ENCODE measurements at places on chromosomes 7 and 10. TPM values are rescaled to one million over a fixed set of nuclear protein-coding genes. Genes with fewer than 3 reads are reported as not detected.

DNA sequence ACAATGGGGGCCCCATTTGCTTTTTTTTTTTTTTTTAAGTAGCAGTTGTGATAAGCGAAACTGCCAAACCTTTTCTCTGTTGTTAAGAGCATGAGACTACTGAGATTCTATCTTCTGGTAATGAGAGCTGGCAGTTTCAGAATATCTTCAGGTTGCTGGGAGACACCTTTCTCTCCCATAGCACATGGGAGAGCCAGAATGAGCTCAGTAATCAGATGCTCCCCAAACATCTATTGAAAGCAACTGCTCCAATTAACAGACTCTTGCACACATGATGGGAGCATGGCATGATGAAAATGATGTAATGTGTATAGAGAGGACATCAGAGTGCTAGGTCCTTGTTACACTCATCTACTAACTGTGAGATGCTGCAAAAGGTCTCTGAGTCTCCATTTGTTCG is 18.8 kb downstream of the MYO3A start:
- DNase-seq: no peak

GRCh38 chr7:144641389-144642044 is 194.3 kb downstream of the TPK1 start:
- no peak for DNase-seq

- no peak for DNase-seq
Observed at GRCh38 chr10:55163388-55163979, 362.5 kb upstream of the PCDH15 start.

DNA sequence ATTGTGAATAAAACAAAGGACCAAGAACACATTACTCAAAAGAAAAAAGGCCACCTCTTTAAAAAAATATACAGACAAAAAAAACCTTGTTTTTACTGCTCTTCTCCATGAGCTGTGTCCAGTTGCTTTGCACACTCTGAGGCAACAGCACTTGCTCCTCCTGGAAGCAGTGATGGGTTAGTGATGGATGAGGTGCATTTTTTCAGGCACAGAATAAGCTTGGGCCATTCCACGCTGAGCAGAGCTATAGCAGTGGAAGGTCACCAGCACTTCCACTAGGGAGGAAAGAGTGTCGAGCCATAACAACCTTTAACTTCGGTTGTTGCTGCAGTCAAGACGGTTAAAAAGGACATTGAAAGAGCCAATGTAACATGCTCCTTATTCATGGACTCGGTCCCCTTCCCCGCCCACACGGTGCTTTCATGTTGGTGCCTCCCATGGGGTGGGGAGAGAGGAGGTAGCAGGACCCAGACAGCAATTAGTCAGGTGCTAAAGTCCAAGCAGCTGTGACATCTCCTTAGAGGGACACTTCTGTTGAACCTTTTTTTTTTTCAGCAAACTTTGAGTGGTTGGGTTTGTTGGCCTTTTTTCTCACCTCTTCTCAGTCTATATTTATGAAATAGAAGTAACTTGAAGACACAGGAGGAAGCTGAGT is 136.5 kb upstream of the ADARB2 start:
- no peak for DNase-seq

- DNase-seq: no peak
Observed at GRCh38 chr7:94482796-94483195, 26.8 kb upstream of the CASD1 start.

DNA sequence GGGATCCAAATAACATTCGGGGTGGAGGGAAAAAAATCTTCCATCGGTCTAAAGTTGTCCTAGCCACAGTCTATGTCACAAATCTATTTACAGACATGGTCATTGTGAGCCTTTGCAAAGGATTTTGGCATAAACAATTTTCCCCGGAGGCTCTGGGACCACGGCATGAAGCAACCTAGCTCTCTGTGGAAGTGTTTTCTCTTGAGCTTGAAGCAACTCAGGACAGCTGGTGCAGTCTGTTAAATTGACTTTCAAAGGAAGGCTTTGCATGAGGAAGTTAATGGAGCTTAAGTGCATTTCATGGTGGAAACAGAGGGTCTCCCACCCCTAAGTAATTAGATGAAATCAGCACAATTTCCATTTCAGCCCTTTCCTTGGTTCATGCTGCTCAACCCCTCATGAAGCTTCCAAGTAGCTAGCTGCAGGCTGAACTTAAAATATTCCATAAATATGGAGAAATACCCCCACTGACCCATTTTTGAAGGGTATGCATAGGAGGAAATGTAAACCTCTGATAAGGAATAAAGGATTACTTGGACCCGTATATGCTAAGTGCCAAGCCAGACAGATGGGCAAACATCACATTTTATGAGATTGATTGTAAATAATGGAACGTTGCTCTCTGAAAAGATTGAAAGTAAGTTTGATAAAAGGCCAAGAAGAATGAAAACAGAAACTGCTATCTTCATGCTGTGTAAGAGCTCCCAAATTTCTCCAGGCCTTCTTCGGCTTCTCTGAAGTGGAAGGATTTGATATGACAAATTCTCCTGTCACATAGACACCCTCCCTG is 39.9 kb downstream of the CCDC3 start:
- DNase-seq: no peak

DNA sequence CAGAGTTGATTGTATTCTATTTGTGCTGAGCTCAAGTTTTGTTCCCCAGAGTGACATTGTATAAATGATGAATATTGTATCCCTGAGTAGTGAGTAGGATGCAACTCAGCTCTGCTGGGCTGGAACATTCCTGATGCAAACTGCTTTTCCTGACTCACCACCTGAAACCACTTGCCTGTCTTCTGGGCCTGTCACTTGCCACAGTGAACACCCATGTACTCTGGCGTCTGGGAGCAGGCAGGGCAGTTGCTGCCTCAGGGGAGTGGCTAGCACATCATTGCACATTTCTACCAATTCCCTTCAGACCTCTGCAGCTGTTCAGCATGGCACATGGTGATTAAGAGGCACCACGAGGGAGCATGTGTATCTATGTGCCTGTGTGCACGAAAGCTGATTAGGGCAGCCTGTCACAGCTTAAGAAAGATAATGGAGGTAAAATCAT is 157.3 kb downstream of the SND1 start:
- DNase-seq: no peak

GRCh38 chr10:47029181-47030009 is 118.2 kb downstream of the PTPN20 start:
- DNase-seq: no peak

GRCh38 chr10:88833723-88834122 is 17.9 kb downstream of the ANKRD22 start:
- DNase-seq: no peak

GRCh38 chr7:70701477-70701876 is 430.5 kb upstream of the GALNT17 start:
- DNase-seq: no peak

DNA sequence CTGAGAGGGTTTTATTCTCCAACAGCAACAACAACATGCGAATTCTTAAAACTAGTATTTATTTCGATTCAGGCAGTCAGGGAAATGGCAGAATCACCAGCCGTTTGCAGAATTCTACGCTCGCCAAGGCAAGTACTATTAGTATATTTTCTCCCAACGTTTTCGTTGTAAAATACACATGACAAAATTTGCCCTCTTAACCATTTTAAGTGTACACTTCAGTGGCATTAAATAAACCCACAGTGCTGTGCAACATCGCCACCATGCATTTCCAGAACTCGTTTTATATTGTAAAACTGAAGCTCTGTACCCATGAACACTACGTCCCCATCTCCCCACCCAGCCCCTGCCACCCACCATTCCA is 10.8 kb downstream of the EN2 start:
- DNase-seq: no peak

DNA sequence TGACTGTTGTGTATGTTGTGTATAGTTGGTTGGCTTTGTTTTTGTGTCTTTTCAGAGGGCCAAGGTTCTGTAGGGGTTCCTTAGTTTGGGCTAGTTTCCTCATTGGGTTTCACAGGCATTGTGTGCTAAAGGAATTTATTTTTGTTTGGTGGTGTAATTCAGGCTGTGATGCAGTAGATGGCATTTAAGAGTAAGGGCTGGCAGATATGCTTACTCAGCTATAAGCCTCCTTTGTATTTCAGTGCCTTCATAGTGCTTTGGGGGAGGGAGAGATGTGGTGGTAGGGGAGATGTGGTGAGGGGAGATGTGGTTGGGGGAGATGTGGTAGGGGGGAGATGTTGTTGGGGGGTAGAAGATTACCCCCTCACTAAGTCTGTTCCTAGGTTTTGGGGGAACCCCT is 91.7 kb downstream of the SLC25A40 start:
- DNase-seq: no peak

DNA sequence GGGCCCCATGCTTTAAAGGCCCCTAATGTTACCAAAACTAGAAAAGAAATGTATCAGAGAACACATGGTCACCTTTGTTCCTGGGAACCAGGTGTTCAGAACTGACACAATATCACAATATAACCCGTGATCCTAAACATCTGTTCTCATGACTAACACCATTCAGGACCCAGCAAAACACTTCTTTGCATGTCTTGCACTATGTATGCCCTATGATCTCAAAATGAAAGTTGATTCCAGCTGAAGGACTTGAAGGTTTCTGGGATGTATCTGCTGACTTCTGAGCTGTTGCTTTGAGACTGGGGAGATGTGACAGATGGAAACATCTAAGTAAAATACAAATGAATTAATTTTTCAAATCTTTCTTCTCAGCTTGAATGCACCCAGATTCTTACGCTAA is 37.5 kb upstream of the PIK3CG start:
- no peak for DNase-seq

DNA sequence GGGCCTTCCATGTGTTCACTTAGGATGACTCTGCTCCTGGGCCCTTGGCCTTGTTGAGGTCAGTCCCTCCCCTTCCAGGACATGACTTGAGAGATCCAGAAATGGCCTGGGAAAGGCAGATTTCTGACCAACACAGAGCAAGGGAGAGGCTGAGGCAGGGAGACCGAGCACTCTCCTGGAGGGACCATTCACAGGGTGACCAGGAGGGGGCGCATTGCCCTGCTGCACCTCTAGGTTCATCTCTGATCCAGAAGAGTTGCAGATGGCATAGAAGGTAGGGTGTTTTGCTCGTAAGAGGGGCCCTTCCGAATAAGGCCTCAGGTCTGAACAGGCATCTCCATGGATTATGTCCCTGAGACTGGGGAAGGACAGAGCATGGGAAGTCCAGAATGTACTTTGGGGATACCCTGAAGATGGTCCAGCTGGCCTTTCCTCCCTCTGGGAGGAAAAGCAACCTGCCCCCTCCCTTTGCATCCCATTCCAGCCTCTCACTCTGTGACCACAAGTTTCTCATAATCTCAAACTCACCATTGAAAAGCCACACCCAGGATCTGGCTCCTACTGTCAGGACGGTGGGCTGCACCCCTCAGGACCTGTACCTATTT is 6.6 kb downstream of the DMBT1 start:
- peak; percentile 12 for DNase-seq

GRCh38 chr10:132137111-132138072 is 49.4 kb upstream of the DPYSL4 start:
- no peak for DNase-seq

GRCh38 chr7:128940494-128941322 is 3.0 kb downstream of the IRF5 start:
- peak; percentile 91 for DNase-seq

DNA sequence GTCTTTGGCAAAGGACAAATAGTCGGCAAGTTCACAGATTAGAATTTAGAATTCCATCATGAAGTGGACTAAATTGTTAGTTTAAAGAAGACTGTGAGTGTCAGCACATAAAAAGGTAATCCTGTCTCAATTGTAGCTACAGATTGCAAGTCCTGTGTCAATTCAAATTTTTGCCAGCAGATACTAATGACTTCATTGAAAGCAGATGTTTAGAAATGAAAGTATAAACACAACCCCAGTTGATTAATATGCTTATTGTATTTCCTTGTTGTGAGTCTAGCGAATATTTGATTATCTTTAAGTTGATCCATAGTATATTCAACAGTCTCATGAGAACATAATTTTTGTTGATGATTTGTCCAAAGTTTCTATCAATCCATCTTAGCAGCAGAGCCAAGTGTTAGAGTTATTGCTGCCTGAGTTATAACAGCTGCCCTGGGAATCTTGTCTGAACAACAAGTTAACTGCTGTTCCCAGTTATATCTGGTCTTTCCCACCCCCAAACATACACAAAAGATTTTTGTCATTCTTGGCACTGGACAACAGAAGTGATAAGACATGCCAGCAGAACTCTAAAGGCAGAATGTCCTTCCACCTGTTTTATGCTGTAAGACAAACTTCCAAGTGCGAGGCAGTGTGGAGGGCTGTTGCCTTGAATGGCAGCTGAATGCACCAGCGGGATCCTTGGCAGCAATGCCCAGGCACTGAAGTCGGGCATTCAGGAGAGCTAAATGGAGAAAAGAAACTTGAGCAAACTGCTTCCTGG is 21.3 kb upstream of the HERPUD2 start:
- DNase-seq: no peak

DNA sequence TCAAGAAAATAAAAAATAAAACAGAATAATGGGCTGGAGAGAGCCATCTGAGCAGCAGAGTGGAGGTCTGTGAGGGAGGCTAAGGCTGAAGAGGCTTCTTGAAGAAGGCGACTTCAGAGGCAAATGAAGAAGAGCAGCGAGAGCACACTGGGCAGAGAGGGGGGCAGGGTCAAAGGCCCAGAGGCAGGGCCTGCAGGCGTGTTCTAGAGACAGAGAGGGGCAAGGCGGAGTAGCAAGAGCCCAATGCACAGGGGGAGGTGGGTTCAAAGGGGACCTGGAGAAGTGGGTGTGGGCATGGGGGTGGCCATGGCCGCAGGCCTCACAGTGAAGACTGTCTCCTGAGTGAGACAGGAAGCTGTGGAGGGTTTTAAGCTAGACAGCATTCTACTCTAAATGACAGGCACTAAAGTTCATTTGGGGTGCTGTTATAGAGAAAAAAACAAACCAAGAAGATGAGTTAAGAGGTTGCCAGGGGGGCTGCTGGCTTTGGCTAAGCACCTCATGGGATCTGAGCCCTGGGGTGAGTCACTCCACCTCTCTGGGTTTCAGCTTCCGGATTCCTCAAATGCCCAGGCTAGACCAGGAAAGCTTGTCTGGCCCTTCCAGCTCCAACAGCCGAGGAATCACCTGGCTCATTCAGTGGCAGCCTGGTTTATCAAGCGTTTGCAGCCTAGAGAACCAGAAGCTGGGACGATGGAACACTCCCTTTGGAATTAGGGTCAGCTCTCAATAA is 81.7 kb downstream of the DLG5 start:
- DNase-seq: no peak

DNA sequence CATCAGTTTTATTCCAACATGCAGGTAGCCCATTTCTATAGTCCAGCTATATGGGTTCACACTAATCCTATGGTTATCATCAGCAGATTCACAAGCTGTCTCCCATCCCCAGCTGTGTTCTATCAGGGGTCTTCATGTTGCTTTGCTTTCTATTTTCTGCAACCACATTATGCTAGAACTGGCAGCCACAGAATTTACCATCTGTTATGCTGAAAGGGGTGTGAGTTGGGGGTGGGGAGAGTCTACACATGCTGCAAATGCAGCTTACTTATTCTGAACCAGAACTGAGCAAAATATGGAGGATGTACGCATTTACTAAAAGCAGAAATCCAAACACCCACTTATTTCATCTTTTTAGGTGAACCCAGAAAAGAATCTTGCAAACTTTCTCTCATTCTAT is 32.9 kb downstream of the SHTN1 start:
- DNase-seq: no peak

Gene CPA4
- polyA plus RNA-seq: not detected

Gene OGDHL
- 0.07 TPM for polyA plus RNA-seq

Gene BBIP1
- 10.6 TPM for polyA plus RNA-seq

Gene BHLHA15
- 0.66 TPM for polyA plus RNA-seq

Gene ZWINT
- 0.85 TPM for polyA plus RNA-seq

Gene CUBN
- polyA plus RNA-seq: 4.7 TPM

Gene PLAC9
- not detected for polyA plus RNA-seq

Gene MRLN
- not detected for polyA plus RNA-seq

Gene ZP3
- 4.5 TPM for polyA plus RNA-seq

All from B cell (primary cell).